ENCODE measurements at places on chromosomes 1 and 21.

DNA sequence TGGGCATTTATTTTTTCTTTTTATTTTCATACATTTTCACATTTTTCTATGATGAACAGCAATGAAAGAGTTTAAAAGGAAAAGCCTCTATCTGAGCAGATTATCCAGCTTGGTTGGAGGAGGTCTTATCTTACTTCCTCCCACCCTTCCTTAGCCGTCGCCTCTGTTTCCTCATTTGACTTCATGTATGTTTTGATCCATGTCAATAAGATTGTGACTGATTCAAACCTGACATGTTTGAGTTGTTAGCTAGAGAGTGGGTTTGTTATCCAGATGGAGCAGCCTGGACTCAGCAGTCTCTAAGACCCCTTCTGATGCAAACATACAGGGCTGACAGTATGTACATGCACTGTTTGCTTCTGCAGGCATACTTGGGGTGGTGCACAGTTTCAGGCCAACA is 31.2 kb downstream of the MACO1 start:
- no peak for DNase-seq

DNA sequence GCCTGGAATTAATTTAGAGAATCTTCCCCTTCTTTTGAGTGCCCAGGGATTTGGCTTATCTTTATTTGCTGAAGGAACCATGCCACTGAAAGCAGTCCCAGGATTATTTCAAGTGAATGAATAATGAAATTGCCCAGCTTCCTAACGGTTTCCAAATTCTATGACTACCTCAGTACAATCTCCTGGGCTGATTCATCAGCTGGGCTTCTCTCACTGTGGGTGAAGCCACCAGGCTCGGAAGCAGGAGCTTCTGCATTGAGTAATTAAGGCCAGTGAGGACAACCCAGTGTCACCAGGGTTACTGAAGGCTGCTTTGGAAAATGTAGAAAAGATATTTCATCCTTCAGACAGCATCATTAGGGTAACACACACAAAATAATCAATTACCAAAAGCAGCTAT is 169.8 kb downstream of the DAB1 start:
- DNase-seq = no peak

- DNase-seq = no peak
Measured at GRCh38 chr1:114574365-114574764, 7.0 kb downstream of the BCAS2 start.

DNA sequence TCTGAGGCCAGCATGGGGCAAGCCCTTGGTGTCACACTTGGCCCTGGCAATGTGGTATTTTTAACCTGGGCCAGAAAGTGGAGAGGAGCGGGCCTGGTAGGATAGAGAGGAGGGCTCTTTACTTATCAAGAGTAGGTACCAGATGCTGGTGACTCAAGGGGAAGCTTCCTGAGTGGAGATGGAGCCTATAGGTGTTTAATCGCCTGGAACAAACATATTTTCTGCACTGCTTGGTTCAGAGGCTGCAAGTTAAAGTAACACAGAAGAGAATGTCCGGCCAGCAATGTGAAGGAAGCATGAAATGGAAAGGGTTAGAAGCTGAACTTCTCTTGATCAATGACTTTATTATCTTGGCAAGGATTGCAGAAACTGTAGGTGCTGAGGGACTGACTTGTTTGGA is 74.3 kb downstream of the DDR2 start:
- DNase-seq = no peak

DNA sequence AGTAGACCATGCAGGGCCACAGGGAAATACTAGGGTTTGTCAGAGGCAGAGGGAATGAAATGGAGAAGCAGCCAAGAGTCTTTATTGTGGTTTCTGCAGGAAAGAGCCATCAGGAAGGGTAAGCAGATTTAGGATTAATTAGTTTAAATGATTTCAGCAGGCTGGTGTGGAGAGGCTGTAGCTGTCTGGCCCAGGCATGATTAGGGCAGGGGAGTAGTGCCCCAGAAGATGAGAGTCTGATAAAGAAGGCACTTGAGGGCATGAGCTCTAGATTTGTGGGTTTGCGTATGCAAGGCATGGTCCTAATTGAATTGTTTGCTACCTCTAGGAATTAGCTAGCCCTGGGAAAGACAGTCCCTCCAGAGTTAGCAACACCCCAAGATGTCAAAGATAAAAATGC is 484.6 kb upstream of the PLXNA2 start:
- no peak for DNase-seq

GRCh38 chr1:36982709-36983108 is 51.6 kb downstream of the GRIK3 start:
- DNase-seq = no peak
